Activated T-cell treated with anti-CD3 and anti-CD28 coated beads, Interleukin-2, amount 50 U/mL, for 24 hours (primary cell): ENCODE measurements at places on chromosomes 13 and 19.

DNA sequence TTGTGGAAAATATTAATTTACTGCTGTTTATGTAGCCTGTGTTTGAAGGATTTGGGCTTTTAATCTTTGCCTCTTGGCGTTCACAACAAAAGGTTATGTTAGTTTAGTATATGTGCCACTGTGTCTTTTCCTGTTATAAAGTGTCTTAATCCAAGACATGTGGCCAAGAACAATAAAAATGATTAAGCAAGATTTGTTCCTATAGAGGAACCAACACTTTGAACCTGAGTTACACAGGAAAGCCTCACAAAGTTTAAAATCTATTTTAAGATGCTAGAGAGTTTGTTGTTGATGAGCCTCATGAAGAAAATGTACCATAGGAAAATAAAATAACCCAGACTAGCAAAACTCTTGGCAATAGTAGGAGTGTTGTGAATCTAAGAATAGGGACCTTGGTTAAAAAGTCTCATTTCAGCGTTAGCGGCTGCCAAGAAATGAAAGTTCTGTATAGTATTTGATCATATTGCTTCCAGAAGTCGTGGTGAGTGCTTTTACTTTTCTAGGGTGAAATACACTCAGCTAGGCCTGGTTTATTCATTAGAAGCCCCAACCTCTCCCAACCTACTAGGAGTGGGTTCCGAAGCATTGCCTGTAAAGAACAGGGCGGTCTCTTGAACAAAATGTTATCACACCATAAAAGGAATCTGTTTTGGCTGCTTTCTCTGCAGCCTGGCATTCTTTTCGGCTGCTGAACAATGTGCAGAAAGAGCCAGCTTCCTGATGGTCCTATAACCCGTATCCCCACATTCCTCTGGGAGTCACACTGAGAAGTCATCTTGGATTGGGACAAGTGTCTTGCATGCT is 102.6 kb downstream of the LRCH1 start:
- no peak for DNase-seq

DNA sequence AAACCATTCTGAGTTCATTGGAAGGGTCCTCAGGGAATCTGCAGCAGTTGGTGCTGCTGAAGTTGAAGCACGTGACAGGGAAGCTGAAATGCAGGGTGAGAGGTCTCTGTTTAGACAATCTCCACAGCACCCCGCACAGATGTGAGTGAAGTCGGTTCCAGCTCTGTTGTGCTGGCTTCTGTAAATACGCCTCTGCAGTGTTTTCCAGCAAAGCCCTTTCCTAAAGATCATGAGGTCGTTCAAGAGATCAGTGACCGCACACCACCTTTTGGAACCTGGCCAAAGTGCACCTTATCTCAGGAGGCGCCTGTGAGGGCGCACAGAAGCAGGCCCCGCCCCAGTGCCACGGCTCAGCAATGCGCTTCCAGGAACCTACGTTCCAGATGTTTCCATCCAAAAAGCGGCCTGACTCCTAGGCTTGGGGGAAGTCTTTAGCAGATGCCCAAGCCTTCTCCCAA is 10.8 kb downstream of the CUL4A start:
- DNase-seq, result no peak

GRCh38 chr13:109813663-109814062 is 27.3 kb upstream of the IRS2 start:
- DNase-seq, result no peak

GRCh38 chr13:53601113-53601512 is 572.5 kb downstream of the OLFM4 start:
- DNase-seq, result no peak

DNA sequence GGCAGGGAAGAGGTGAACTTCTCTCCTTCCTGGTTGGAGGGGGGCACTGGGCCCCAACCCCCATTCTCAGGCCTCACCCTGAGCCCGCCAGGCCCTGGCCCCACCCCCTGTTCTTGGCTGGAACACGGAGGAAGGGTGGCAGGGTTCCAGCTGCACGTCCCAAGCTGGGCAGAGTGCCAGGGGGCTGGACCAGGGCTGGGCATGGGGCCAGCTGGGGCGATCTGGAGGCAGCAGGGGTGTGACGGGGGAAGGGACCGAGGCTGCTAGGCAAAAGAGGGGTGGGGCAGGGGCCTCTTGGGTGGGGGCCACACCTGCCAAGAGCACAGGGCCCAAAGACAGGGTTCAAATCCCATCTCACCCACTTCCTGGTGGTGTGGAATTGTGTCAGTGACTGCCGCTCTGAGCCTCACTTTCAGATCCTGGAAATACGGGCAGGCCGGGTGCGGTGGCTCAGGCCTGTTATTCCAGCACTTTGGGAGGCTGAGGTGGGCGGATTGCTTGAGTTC is 2.2 kb downstream of the HIF3A start:
- no peak for DNase-seq

DNA sequence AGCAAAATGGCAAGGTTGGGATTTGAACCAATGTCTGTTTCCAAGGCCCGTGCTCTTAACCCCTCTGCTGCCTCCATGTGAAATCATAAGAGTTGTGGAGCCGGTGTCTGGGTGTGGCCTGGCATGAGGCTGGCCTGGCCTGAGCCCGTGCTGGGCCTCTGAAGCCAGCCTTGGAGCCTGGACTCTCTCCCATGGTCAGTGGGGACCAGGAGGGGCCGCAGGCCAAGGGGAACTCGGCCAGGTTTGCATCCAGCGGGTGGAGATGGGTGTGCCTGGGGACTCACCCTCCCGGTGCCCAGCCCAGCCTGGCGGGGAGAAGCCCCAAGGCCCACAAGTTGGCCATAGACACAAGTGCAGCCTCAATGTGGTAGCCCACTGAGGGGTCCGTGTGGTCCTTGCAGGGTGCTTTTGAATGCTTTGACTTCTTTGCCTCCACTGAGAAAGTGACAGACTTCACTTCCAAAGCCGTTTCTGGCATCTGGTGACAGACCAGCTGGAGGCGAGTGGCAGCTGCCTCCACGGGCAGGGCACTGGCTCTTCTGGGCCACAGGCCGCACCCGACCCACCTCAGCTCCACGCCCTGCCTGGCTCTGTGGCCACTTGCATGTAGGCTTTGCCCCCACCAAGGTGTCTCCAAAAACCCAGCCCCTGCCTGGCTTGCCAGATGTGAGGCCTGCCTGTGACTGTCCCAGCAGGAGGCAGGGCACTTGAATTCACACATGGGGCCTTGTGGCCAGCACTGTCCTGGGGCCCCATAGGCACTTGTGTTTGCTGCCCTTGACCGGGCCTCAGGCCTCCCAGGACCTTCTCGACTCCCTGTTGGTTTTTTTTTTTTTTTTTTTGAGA is 26.2 kb upstream of the NCCRP1 start:
- DNase-seq, result no peak

DNA sequence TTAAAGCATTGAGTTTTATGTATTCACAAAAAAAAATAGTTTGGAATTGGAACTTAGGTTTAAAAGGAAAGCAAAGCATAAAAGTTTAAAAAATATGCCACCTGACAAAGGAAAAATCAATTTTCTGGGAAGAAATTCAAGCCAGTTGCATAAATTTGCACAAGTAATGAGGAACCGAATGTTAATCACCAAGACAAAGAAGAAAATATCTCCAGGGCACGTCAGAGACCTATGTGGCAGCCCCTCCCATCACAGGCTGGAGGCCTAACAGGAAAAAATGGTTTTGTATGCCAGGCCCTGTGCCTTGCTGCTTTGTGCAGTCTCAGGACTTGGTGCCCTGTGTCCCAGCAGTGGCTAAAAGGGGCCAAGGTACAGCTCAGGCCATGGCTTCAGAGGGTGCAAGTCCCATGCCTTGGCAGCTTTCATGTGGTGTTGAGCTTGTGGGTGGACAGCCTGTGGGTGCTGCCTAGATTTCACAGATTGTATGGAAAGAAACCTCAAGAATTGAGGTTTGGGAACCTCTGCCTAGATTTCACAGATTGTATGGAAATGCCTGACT is 767.2 kb upstream of the SLC10A2 start:
- no peak for DNase-seq

DNA sequence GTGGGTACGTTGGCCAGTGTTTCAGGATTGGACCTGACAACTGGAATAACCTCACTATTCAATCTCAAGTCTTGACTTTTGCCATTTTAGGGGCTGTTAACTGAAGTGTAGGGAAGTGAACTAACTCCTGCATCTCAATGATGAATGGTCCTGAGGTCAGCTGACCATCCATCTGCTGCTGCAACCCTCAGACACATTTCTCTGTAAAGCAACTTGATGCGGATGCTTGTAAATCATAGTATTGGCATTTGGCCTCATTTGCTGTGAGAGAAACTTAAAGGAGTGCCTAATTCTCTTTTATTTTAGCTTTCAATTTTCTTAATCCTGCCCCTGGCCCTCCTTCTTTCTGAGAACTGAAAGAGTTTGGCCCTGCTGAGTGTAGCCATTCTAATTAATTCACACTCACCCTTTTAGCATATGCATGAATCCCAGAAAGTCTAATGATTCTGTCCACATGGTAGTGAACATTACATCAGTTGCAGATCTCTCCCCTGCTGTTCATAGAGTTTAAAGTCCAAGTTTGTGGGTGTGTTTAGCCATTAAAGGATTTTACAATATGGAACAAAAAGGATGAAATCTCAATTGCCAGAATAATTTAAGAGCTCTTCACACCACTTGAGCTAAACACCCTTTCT is 1531.4 kb upstream of the SLC10A2 start:
- DNase-seq, result no peak

- DNase-seq, result no peak
These were observed 10.5 kb downstream of the XRCC1 start for GRCh38 chr19:43564800-43565199.

DNA sequence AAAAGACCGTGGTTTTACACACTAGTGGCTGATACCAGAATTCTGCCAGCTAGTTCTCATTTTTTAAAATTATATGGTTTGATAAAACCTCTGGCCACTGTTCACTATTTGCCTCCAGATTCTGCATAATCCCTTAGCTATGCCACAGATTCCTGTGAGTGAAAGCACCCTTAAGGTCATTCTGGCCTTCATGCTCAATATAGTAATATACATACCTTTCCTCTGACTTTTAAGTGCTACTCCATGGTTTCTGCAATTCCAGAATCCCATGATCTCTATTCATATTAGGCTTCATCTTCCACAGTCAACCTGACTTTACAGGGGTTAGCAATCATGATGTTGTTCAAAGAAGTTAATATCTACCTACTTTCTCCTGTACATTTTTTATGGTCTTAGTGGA is 274.1 kb upstream of the EDNRB start:
- DNase-seq, result no peak

DNA sequence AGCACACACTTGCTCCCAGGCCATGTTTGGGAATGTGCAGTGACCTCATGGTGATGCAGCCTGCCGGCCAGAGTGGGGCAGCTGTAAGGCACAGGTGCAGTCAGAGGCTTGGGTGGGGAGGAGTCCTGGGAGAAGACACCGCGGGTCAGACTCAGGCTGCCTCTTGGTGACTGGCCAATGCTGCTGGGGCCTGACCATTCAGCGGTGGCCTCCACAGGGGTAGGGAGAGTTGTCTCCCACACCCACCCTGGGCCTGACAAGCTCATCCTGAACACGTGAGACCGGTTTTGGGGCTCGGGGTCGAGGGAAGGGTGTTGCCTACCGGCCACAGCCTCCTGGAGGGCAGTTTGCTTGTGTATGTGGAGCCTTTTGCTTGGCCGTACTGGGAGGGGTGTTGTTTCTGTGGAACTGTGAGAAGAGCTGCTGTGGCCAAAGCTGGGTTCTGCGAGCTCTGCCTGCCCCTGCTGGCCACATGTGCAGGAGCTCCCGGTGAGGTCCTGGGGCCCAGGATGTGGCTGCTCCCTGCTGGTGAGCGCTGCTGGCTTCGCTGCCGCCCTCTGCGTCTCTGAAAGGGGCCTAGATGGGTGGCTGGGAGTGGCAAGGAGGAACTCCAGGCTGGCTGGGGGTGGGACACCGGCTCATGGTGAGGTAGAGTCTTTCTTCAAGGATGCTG is 22.1 kb downstream of the UPF1 start:
- DNase-seq, result no peak

GRCh38 chr19:48670699-48671445 is 1.9 kb downstream of the NTN5 start:
- no peak for DNase-seq

- no peak for DNase-seq
These were observed 41.5 kb downstream of the EFNA2 start for GRCh38 chr19:1327125-1327524.

DNA sequence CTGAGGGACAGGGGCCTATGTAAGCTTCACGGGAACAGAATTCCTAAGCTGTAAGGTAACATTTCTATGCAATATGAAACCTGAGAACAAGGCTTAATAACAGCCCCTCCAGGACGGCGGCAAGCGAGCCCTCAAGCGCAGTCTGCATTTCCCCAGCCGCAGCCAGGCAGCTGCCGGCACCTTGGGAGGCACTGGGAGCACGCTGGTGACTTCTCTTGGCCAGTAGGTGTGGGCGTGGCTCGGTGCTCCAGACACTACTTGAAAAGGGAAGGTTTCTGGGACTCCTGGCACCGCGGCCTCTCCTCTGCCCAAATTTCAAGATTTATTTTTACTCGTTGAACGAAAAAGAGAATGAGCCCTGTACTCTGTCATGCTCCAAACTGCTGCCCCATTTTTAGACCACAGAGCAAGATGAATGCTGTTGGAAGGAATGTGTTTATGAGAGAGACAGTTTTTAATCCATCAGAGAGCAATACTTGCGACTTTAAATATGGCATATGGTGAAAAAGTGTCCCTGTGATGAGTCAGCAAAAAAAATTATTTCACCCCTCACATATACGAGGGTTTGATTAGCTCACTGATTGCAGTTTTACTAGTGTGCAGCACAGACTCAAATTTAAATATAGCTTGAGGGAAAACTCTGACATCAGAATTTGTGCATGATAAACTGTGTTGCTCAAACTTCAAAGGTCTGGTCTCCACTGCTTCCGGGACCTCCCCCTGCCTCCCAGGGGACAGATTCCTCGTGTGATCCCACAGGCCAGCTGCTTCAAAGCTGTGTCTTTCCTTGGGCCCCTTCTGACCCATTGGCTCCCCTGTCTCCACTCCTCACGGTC is 81.2 kb downstream of the COL4A2 start:
- DNase-seq, result no peak

- no peak for DNase-seq
These were observed 13.4 kb downstream of the TECR start for GRCh38 chr19:14542711-14543328.

DNA sequence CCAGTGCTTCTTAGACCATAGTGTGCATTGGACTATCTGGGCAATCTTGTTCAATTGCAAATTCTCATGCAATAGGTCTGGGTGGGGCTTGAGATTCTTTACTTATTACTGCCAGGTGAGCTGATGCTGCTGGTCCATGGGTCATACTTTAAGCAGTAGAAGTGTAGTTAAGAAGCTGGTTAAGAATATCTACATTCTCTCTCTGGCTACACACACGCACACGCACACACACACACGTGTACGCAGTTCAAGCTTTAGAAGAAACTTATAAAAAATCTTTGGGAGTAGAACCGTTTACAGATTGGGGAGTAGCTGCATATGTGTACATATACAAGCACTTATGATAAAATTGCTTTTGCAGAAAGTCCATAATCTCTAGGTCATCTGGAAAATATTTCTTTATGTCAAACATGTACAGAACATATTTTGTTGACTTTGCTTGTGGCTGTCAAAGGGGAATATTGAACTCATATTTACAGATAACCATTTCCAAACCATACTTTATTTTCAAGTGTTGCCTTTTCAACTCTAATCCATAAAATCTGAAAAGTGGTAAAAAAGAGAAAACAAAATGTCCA is 99.7 kb downstream of the GPC6 start:
- DNase-seq, result no peak
